Esophagus muscularis mucosa (tissue), 4 donors: ENCODE measurements at places on chromosomes 12 and 14. TPM values are rescaled to one million over a fixed set of nuclear protein-coding genes. Genes with fewer than 3 reads are reported as not detected.

Gene OTX2
- not detected for total RNA-seq

Gene CPNE8
- 34.0 TPM for total RNA-seq

Gene HELB
- 1.3 TPM for total RNA-seq

Gene SDSL
- total RNA-seq = 3.6 TPM

Gene TMCC3
- 21.0 TPM for total RNA-seq
